ENCODE measurements at places on chromosomes 11 and 22.

GRCh38 chr11:91489989-91490388, 734.6 kb upstream of the FAT3 start:
- no peak for DNase-seq

GRCh38 chr11:75476739-75477613, 44.0 kb upstream of the KLHL35 start:
- DNase-seq = no peak

GRCh38 chr11:116233561-116233960, 539.2 kb downstream of the BUD13 start:
- no peak for DNase-seq

DNA sequence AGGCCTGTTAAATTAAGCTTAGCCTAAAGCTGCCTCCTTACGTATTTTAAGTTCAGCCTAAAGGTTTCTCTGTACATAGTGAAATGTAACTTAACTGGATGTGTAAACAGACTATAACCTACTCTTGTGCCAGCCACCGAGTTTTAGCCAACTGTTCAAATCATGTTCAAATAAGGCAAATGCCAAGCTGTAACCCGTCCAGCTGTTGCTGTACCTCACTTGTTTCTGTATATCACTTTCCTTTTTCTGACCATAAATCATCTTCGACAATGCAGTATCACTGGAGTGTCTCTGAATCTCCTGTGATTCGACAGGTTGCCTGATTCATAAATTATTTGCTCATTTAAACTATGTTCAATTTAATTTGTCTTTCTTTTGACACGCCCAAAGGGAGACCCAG, 4.0 kb upstream of the PLAAT5 start:
- no peak for DNase-seq

GRCh38 chr11:115284773-115285172, 219.4 kb downstream of the CADM1 start:
- no peak for DNase-seq

DNA sequence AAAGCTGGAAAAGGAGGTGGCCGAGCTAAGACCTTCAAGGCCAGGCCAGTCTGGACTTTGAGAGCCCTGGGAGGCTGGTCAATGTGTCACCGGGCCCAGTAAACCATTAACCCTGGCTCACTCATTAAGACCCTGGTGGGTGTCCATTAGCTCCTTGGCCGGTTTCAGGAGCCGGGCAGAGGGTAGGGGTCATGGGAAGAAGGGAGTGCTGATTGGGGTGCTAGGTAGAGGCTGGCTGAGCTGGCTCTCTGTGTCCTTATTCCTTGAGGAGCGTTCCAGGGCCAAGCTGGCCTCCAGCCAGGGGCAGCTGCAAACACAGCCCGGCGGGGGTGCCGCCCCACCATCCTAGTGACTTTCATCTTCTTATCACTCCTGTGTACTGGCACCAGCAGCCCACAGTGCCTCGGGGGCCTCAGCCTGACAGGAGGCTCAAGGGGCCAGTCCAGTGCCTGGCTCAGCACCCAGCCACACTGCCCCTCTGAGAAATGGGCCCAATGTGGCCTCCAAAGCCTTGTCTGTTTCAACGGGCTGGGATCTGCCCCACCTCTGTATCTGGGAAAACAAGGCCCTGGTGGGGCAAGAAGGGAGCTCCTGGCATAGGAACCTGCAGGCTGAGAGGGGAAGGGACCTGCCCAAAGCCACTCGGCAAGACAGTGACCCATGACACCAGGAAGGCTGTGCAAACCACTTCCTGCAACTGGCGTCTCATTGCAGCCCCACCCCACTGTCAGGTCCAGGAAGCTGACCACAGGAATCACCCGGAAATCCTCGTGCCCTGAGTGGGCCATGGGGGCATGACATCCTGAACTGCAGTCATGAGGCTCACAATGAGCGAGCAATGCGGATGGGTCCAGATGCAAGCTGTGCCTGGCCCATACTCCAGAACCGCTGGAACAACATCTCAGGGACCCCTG, 15.1 kb upstream of the RGL4 start:
- no peak for DNase-seq

DNA sequence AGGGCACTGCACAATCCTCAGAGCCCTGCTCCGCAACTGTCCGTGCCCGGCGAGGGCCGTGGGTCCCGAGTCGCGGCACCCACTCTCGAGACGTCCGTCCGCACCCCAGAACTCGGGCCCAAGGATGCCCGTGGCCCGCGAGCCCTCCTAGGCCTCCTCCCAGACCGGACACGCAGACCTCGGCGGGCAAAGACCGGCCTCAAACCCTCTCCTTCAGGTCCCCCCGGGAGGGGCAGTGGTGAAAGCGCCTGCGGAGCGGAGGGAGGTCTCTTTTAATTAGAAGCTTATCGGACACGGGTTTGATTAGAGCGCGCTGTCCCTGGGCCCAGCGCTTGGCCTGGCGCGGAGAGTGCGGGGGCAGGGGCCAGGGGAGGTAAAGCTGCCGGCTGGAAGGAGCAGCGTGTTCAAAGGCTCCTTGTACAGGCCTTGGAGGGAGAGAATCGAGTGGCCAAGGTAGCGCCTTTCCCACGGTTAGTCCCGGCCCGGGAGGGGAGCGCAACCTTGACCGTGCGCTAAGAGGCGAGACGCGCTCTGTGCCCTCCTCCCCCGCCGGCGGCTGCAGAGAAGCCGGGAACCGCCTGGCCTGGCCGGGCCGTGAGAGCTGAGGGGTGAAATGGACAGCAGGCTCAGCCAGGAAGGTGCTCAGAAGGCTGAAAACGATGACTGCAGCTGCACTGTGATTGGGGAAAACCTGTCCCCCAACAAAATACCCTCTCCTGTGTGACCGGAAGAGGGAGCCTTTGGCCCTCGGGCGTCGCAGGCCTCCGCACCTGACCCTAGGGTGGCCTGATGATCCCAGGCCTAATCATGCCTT, 4.6 kb downstream of the WT1 start:
- DNase-seq = no peak

DNA sequence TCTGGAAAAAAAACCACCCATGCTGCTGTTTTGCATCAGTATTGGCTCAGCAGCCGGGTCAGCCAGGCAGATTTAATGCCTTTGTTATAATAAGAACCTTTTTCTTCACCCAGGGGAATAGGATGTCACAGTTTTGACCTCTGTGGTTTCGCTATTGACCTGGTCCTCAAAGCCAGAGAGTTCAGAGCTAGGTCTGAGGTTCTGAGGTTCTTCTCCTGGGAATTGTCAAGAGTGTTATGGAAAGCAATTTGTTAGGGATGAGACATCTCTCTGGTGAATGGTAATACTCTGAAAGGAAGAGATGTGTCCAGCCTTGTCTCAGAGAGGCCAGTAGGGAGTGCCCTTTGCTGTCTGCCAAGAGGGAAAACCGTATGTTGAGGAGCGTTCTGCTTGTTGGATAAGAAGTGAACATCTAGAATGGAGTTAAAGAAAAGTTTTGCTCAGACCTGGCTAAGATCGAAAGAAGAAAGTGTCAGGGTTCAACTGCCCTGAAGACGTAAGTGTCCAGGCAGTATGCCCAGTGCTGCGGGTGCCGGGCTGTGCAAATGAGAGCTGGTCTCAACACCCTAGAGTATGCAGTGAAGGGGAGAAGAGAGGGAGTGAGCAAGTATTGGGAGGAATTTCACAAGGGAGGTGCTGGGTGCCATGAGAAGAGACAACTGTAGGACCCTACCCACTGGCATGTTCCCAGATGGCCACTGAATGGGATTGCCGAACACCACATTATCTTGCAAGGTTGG, 150.9 kb upstream of the TTC12 start:
- DNase-seq = no peak

Measured in CD4-positive, alpha-beta T cell treated with Interleukin-15 for 4 hours (primary cell).